Activated B cell treated with CpG ODN at 0.5 μM for 24 hours (primary cell): ENCODE measurements at places on chromosomes 2 and 18. TPM values are rescaled to one million over a fixed set of nuclear protein-coding genes. Genes with fewer than 3 reads are reported as not detected.

DNA sequence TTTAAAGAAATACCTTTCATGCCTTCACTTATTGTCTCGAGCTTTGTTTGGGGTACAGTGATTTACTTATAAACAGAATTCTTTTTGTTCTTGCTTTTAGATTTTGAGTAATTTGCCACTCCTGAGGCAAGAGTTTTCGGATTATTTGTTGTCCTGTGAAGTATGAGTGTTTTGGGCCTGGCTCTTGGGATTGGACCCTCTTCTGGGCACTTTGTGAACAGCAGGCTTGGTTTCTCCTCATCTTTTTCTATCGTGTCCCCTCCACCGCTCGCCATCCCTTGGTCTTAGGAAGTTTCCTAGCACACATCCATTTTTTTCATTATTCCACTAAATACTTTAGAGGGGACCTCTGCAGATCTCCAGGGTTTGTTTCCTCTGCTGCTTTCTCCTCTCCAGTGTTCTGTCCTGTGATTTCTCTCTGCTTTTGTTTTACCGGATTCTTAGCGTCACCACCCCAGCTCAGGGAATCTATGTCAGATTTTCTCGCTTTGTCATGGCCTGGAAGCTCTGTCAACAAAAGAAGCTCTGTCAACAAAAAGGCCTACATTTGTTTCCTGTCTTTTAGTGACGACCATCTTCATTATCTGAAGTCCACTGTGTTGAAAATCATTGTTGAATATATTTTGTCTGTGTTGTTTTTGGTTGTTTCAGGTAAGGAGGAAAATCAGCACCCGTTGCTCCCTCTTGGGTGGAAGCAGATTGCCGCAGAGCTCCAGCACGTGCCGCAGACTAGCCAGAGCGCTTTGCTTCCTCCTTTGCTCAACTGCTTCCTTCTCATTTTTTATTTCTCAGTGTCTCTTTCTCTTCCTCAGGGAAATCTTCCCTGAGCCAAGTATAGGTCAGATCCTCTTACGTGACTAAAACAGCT is 27.8 kb downstream of the ANKRD62 start:
- DNase-seq: no peak

The RFTN2 gene
- not detected in 2 replicates for total RNA-seq

The RIT2 gene
- not detected in 2 replicates for total RNA-seq

- DNase-seq: no peak
These were observed 104.5 kb upstream of the MCFD2 start for GRCh38 chr2:47019961-47020681.

GRCh38 chr2:230908595-230909191 is 16.3 kb downstream of the GPR55 start:
- peak; percentile 5 for DNase-seq

The CD8A gene
- total RNA-seq: 0.18 and 0.24 TPM in 2 replicates

The LTBP1 gene
- total RNA-seq: 0.07 TPM in 1 of 2 replicates, not detected in the other

DNA sequence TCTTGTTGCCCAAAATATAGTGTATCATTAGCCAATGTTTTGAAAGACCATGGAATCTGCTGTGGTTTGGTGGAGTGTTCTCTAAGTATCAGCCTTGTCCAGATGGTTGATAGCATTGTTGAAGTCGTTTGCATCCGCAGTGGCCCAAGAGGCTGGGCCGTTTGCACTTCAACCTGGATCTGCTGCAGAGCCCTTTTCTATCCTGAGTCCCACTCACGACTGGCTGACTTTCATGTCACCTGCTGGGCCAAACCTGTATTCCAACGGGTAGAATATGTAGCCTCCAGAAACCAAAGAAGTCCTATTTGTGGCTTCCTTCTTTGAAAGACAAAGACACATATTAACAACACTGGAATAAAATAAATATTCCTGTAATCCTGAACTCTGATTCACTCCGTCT is 1154.1 kb downstream of the RPIA start:
- no peak for DNase-seq

The ACTG2 gene
- total RNA-seq: not detected in 2 replicates
